ENCODE measurements at places on chromosomes 1 and 21. TPM values are rescaled to one million over a fixed set of nuclear protein-coding genes. Genes with fewer than 3 reads are reported as not detected.
A peak's percentile ranks its signal among the peaks of the same experiment; 100 is the strongest.

- peak; percentile 27 for DNase-seq
Observed at GRCh38 chr1:200890818-200891773, 3.6 kb upstream of the INAVA start.

DNA sequence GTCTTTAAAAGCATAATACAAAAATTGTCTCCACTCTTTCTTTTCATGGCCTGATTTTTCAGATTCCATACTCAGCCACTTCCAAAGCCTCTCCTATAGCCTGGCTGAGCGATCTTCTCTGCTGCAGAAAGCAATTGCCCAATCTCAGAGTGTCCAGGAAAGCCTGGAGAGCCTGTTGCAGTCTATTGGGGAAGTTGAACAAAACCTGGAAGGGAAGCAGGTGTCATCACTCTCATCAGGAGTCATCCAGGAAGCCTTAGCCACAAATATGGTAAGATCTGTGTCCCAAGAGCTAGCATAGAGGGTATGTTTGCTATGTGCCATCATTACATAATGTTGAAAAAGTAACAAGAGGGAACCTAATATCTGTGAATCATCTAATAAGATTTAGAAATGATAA lies 130.7 kb upstream of the BMP8A start:
- DNase-seq = no peak

ADAMTSL4 gene
- 3.2 TPM for total RNA-seq

ROR1 gene
- 4.4 TPM for total RNA-seq

GRCh38 chr21:44931137-44931500 lies 8.7 kb upstream of the SLX9 start:
- no peak for DNase-seq

OR10J1 gene
- total RNA-seq = not detected

- no peak for DNase-seq
Observed at GRCh38 chr1:242522304-242522945, 2.1 kb downstream of the PLD5 start.

ADAMTS1 gene
- total RNA-seq = 26.5 TPM

GRCh38 chr1:92956254-92957029 lies 4.8 kb downstream of the DIPK1A start:
- DNase-seq = no peak

DNA sequence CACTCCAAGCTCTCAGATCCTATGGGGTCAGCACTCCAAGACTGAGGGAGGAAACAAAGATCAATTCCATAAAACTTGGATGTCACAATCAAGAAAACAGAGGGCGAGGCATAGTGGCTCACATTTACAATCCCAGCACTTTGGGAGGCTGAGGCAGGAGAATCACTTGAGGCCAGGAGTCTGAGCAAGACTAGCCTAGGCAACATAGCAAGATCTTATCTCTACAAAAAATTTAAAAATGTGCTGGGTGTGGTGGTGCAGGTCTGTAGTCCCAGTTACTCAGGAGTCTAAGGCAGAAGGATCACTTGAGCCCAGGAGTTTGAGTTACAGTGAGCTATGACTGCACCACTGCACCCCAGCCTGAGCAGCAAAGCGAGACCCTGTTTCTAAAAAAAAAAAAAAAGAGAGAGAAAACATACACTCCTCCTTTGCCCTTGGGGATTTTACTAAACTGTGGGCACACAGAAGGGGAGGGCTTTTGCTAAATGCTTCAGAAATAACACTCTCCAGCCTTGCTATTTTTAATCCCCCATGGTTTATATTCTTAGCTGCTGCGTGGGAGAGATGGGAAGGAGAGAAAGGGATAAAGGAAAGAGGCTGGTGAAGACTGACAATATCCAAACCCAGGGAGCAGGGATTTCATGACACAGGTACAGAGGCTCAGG lies 18.1 kb downstream of the ARHGEF2 start:
- no peak for DNase-seq

HSPB7 gene
- 16.8 TPM for total RNA-seq

- no peak for DNase-seq
Observed at GRCh38 chr1:231420299-231420958, 1.7 kb downstream of the EGLN1 start.

DNA sequence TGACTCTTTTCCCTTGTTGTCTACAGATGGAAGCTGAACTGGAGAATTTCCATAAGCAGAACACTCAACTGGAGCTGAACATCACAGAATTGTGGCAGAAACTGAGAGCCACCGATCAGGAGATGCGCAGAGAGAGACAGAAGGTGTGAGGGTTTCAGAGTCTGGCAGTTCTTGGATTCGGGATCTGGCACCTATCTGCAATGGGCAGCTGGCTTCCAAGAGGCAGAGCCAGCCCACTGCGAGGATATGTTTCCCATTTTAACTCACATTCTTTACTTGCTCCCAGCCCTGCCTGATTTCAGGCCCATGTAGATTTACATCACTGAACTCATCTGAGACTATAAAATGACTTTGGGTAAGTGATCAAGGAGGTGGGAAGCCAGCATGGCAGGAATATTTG lies 37.3 kb upstream of the TMEM125 start:
- DNase-seq = peak; percentile 74

GRCh38 chr1:101193733-101194169 lies 43.1 kb upstream of the S1PR1 start:
- DNase-seq = no peak

GRCh38 chr1:8252266-8252951 lies 65.5 kb upstream of the SLC45A1 start:
- DNase-seq = no peak

TNNT2 gene
- 35.6 TPM for total RNA-seq

GRCh38 chr1:214028649-214029406 lies 41.1 kb downstream of the PROX1 start:
- no peak for DNase-seq

LAPTM5 gene
- total RNA-seq = 25.4 TPM

DNA sequence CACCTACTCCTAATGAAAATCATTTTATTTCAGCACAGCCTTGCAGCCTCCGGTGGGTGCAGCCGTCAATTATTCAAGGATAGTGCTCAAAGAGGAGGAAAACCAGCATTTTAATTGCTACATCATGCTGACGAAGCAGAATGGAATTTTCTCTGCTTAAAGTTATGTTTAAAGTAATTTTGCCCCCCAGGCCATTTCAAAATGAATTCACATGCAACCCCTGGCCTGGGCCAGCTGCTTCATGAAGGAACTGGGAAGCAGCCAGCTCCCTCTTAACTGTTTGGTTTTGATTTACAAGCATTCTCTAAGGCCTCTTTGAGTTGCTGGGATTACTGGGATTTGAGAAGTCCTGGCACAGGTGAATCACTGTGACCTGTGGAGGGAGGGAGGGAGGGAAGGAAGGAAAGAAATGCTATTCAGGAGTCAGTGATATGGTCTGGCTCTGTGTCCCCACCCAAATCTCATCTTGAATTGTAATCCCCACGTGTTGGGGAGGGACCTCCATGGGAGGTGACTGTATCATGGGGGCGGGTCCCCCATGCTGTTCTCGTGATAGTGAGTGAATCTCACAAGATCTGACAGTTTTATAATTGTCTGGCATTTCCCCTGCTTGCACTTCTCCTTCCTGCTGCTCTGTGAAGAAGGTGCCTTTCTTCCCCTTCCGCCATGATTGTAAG lies 66.0 kb downstream of the PGBD5 start:
- no peak for DNase-seq

CATSPER4 gene
- not detected for total RNA-seq

DNAJC8 gene
- total RNA-seq = 77.9 TPM

- no peak for DNase-seq
Observed at GRCh38 chr1:174874331-174875053, 125.3 kb upstream of the CACYBP start.

ERRFI1 gene
- total RNA-seq = 37.0 TPM

- no peak for DNase-seq
Observed at GRCh38 chr1:5340560-5341130, 651.6 kb downstream of the NPHP4 start.

KCNA3 gene
- 13.5 TPM for total RNA-seq

DNA sequence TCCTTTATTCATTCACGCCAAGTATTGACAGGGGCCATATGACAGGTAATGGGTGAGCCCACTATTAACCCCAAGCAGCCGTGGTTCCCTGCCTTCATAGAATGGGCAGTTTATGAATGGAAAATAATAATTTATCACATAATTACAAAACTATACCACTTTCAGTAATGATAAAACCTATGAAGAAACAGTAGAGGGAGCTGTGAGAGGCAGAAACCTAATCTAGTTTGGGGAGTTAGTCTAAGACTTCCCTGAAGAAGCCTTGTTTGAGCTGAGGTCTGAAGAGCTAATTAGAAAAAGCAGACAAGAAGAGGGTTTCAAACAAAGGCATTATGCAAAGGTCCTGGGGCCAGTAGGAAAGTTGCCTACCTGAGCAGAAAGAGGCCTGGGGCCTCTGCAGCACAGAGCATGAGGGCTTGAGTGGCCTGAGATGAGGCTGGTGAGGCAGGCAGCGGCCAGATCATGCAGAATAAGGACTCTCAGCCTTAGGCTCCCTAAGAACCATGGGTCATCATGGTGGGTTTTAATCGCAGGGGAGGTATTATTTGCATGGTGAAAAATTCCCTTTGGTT lies 142.8 kb downstream of the ATG4C start:
- no peak for DNase-seq

GRCh38 chr1:113993072-113993471 lies 13.8 kb downstream of the OLFML3 start:
- DNase-seq = no peak

DNA sequence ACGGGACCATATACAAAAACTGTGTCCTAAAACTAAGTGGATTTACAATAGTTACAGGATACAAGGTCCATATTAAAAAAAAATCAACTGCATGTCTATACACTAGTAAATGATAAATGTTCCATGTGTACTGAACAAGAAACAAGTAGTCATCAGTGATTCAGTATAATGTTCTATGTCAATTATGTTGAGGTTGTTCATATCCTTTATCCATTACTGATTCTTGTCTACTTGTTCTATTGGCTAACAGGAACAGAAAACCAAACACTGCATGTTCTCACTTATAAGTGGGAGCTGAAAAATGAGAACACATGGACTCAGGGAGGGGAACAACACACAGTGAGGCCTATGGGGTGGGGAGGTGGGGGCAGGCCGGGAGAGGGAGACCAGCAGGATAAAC lies 90.5 kb downstream of the CDC42BPA start:
- no peak for DNase-seq

DNA sequence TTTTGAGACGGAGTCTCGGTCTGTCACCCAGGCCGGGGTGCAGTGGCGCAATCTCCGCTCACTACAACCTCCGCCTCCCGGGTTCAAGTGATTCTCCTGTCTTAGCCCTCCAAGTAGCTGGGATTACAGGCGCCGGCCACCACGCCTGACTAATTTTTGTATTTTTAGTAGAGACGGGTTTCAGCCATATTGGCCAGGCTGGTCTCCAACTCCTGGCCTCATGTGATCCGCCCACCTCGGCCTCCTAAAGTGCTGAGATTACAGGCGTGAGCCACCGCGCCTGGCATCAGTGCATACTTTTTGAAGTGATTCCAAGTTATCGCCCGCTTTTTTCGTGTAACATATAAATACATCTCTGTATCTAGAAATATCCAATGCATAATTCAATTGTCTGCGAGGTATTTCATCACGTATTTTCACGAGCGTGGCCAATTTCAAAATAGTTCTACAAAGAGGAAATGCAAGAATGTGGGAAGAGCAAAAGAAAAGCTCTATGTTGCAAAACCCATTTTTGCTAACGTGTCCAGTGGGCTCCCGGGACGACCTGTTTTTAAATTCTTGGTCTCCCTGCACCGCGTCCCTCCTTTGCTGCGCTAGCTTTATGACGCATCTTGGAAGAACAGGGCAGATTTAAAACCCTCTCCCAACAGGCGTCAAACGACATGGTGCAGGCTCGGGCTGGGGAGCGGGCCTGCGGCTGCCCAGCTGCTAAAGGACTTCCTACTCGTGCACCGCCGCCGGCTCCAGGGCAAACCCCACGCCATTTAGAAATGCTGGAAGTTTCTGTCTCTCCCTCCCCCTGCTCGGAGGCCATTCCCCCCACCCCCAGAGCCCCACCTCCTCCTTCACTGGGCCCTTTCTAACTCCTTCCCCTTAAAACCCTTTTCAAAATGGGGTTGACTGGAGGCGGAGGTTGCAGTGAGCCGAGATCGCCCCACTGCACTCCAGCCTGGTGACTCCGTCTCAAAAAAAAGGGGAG lies 923 bp upstream of the IFNGR2 start:
- peak; percentile 42 for DNase-seq

GRCh38 chr1:34426325-34426896 lies 249.7 kb downstream of the C1orf94 start:
- no peak for DNase-seq
